ENCODE measurements at places on chromosomes 5 and 9.

- DNase-seq, result no peak
These were observed 11.9 kb upstream of the SHISAL2B start for GRCh38 chr5:64678374-64678773.

DNA sequence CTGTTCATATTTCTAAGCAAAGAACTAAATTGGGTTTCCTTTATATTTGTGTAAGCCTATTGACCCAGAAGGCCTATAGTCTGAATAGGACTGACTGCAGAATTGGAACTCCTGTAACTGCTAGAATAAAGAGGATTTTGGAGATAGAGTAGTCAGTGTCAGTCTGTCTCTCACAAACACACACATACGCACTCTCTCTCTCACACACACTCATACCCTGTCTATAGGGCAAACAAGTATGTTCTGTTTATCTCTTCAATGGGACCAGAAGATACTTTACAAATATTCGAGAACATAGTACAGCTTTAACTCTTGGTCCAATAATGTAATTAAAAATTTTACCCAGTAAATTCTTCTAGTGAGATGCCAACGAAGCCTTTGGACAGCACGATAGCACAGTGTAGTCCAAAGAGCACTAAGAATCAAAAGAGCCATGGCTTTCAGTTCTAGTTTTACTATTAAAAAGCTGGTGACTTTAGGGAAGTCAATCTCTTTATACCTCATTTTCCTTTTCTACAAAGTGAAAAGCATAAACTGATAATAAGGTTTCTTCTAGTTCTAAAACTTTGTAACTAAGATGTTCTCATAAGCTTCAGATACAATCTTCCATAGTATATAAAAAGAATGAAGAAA is 19.3 kb downstream of the ABHD17B start:
- no peak for DNase-seq

- DNase-seq, result peak; percentile 52
These were observed 14.3 kb upstream of the FREM1 start for GRCh38 chr9:14924230-14925219.

DNA sequence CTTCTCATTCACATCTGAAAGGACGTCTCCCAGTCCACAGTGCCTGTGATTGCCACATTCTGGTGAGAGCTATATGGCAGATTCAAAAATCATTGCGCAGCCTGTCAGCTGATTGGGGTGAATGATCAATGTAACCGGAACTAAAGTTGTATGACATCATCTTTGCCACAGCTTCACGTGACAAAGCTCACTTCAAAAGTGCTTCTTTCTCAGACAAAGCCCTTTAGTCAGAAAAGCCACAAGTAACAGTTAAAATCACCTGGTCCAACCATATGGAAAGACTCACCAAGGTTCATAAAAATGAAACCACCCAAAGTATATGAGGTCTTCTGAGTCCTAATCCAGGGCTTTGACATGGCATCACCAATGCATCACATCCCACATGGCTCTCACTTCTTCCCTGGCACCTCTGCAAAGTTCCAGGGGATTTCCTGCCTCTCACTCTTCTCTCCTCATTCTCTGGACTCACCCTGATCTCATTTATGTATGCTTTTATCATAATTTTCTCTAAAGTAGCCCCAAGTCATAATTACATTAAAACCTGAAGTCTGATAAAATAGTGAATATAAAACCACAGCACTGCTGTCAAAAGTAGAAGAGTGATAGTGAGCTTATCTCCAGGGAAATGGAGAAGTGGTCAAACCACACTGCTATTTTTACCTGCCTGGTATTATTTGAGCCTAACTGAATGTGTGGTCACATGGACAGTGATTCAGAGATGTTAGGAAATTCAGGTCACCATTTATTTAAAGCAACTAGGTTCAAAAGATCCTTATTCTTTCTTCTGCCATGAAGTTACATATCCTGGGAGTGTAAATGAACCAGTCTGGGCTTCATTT is 193.1 kb upstream of the PTGER4 start:
- no peak for DNase-seq

DNA sequence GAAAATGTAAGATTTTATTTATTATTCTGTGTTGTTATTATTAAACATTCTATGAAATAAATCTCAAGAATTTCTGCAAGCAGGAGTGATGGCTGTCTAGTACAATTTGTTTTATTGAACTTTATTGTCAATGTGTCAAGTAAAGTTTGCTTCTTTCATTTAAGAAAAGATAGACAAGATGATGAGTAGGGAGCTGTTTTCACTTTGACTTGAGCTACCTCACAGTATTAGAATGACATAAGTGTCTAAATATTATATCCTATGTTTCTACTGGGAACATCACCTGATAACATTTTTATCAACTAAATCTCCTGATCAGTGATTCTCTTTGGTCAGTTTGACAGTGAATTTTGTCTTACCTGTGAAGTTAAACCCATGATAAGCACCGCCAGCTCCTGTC is 12.7 kb upstream of the EDIL3 start:
- no peak for DNase-seq

DNA sequence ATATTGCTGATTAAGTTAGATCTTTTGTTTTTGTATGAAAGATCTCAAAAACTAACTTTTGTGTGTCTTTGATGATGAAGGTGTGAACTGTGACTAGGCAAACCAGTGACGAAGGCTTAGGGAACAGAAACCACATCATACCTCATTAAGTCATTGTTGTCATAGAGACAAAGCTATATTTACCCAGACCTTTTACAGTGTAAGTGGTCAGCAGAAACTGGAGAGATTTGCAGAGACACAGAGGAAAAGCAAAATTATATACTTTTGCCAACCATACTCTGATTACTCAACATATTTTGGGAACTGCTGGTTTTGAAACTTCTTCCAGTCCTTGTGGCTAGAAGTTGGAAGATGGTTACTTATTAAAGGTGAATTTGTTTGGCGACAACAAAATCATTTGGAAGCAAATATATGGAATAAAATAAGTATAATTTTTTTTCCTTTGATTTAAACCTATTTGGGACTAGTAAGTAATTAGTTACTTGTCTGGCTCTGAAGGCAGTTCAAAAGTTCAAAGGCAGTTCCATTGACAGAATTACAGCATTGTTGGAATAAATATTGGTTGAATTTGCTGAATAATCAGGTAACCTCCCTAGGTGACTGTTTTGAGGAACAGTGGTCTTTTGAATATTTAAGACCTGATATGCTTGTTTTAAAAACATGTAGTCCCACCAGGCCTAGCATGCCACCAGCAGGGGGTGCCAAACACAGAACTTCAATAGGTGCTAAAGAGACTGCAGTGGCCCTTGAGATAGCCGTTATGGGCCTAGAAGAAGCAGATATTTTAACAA is 103.8 kb downstream of the RPS23 start:
- DNase-seq, result peak; percentile 79
